SHP77 (cell line): ENCODE measurements at places on chromosomes 4 and X.

GRCh38 chr4:74028504-74028903, 10.0 kb downstream of the CXCL3 start:
- no peak for DNase-seq

GRCh38 chrX:150486011-150486410, 82.4 kb upstream of the MTM1 start:
- no peak for DNase-seq

GRCh38 chrX:155169881-155170280, 46.4 kb upstream of the VBP1 start:
- no peak for DNase-seq

DNA sequence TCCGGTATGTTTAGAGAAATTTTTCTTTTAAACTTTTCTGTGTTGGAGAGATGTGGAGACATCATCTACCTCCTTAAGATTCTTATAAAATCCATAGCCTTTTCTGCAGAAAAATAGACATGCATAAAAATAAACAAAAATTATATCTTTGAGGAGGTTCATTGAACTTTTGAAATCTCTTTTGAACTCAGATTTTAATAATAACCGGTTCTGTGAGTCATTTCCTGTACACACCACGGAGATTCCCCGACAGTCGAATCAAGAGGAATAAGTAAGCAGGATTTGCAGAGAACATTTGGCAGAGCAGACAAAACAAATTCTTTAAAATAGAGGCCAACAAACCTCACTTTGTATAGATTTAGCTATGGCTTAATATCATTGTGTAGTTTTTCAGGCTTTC, 918.7 kb upstream of the POU3F4 start:
- DNase-seq = no peak

DNA sequence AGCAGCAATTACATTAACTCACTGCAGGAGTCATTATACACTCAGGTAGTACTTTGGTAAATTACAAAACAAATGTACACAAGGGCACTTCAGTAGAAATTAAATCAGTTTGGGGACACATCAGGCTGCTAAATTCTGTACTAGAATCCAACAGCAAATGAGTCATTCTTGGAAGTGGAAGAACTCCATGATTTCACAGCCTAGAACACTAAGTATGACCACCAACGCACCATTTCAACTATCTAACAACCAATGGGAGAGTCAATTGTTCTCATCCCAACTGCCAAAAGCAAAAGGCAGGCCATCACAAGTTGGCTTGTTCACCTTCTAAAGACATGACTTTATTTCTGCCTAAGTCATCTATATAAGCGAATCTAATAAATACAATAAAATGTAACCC, 26.6 kb downstream of the PPM1K start:
- no peak for DNase-seq
